ENCODE measurements at places on chromosomes 2 and 18. TPM values are rescaled to one million over a fixed set of nuclear protein-coding genes. Genes with fewer than 3 reads are reported as not detected.

OTOS gene
- not detected for total RNA-seq

UGT1A7 gene
- not detected for total RNA-seq

UGT1A9 gene
- not detected for total RNA-seq

MAL gene
- total RNA-seq, result not detected

SP3 gene
- 101 TPM for total RNA-seq

SLC9A4 gene
- total RNA-seq, result not detected

CACNB4 gene
- 102 TPM for total RNA-seq

APOB gene
- 1.7 TPM for total RNA-seq

ALLC gene
- not detected for total RNA-seq

EFHD1 gene
- total RNA-seq, result 1.3 TPM

EVA1A gene
- total RNA-seq, result 19.1 TPM

STPG4 gene
- total RNA-seq, result 0.52 TPM

NTSR2 gene
- total RNA-seq, result not detected

GPBAR1 gene
- total RNA-seq, result 0.26 TPM

ADD2 gene
- total RNA-seq, result under 0.01 TPM

OSR1 gene
- total RNA-seq, result 50.9 TPM
